C1 segment of cervical spinal cord (tissue), 14 donors: ENCODE measurements at places on chromosomes 16 and 17.

DNA sequence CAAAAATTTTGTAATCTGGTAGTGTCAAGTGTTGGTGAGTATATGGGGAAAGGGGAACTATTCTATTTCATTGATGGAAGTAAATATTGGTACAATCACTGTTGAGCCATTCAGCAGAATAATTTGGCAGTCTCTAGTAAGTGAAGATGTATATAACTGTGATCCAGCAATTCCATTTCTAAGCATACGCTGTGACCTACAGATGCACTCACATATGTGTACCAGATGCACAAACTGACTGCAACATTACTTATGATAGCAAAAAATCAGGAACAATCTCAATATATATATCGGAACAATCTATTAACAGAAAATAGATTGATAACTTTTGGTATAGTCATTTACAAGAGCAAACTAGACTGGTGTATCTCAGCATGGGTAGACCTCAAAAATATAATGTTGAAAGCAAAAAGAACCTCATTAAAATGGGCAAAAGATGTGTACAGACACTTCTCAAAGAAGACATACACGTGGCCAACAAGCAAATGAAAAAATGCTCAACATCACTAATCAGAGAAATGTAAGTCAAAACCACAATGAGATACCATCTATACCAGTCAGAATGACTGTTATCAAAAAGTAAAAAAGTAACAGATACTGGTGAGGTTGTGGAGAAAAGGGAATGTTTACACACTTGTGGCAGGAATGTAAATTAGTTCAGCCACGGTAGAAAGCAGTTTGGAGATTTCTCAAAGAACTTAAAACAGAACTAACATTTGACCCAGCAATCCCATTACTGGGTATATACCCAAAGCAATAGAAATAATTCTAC, 20.7 kb downstream of the ADAP2 start:
- no peak for DNase-seq

GRCh38 chr17:79125503-79125902, 50.9 kb downstream of the ENGASE start:
- DNase-seq, result no peak

DNA sequence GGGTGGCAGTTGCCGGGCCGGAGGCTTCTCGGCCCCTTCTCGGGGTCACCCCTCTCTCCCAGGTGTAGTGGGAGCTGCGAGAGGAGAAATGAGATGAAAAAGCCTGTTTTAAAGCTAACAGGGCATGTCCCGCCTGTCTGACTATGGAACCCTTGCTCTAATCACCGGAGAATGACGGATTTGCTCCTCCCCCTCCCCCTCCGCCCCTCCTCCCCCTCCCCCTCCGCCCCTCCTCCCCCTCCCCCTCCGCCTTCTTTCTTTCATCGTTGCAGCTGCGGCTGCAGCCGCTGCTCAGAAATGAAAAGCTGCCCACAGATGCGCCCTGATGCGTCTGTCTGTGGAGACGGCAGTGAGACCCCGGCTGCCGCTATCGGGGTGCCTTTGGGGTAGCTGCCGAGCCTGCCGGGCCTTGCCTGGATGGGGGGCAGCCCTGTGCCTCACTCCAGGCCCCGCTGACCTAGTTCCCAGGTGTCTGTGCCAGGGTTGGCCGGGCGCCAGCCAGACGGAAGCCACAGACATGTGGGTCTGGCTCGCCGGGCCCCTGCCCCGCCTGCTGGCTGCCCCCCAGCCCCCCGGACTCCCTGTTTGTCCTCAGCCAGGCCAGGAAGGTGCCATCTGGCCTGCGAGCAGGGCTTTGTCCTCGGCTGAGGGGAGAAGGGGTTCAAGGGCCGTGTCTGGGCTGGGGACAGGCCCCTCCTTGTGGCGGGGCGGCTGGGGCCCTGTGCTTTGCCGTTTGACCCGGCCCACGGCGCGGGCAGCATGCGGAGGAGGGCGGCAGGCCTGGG, 37.7 kb downstream of the GINS2 start:
- peak; percentile 69 for DNase-seq

DNA sequence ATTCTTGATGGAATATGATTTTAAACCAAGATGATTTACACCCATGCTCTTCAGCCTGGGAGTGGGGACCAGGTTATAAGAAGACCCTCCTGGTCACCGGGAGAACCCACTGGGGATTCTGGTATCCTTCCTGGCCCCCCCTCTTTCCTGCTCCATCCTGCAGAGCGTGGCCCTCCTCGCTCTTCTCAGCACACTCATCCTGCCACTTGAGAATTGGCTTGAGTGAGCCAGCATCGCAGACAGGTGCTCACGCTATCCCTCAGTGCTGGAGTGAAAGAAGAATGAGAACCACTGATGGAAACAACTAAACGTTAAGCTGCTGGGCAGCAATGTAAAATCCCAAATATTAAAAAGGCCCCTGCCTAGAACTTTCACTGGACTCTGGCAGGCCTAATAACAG, 98.0 kb downstream of the CYTH1 start:
- no peak for DNase-seq

DNA sequence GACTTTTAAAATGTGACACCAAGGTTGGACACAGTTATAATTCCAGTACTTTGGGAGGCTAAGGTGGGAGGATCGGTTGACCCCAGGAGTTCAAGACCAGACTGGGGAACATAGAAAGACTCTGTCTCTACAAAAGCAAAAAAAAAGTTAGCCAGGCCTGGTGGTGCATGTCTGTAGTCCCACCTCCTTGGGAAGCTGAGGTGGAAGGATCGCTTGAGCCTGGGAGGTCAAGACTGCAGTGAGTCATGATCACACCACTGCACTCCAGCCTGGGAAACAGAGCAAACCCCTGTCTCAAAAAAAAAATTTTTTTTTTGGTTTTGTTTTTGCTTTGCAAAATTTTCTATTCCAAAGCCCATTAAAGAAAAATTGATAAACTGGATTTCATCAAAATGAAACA, 281.4 kb downstream of the BCAS3 start:
- DNase-seq, result no peak

GRCh38 chr17:76994237-76994637, 126.0 kb downstream of the MGAT5B start:
- no peak for DNase-seq

- DNase-seq, result no peak
These were observed 37.8 kb downstream of the SEC14L1 start for GRCh38 chr17:77178563-77178962.

DNA sequence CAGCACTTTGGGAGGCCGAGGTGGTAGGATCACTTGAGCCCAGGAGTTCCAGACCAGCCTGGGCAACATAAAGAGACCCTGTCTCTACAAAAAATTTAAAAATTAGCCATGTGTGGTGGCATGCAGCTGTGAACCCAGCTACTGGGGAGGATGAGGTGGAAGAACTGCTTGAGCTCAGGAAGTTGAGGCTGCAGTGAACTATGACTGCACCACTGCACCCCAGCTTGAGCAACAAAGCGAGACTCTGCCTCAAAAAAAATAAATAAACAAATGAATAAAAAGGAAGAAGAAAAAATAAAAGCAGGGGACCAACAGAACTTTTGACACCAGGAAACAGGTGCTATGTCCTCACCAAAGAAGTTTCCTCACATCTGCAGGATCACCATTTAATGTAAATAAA, 14.2 kb downstream of the TERF2 start:
- DNase-seq, result no peak

DNA sequence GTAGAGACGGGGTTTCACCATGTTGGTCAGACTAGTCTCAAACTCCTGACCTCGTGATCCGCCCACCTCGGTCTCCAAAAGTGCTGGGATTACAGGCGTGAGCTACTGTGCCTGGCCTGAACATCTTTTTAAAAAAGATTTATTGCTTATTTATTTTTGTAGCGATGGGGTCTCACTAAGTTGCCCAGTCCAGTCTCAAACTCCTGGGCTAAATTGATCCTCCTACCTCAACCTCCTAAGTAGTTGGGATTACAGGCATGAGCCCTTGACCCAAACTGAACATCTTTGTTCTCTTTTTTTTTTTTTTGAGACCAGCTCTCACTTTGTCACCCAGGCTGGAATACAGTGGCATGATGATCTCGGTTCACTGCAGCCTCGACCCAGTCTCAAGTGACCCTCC, 27.5 kb downstream of the DDX19A start:
- no peak for DNase-seq

DNA sequence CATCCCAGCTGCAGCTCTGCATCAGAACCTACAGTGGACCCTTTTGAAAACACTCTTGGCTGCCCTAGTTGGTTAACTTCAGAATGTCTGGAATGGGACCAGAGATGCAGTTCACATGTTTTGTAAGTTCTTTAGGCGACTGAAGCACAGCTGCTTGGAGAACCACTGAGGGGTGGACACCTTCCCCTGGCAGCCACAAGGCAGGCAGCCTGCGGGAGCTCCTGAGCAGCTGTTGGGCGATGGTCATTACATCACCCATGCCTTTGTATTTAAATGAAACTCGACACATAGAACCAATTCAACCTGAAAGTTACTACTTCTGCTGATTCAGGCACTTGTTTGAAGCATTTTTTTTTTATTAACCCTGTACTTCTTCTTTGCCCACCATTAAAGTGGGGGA, 151.5 kb downstream of the LGALS9B start:
- no peak for DNase-seq

- DNase-seq, result no peak
These were observed 61.0 kb upstream of the RBBP6 start for GRCh38 chr16:24478401-24478800.

DNA sequence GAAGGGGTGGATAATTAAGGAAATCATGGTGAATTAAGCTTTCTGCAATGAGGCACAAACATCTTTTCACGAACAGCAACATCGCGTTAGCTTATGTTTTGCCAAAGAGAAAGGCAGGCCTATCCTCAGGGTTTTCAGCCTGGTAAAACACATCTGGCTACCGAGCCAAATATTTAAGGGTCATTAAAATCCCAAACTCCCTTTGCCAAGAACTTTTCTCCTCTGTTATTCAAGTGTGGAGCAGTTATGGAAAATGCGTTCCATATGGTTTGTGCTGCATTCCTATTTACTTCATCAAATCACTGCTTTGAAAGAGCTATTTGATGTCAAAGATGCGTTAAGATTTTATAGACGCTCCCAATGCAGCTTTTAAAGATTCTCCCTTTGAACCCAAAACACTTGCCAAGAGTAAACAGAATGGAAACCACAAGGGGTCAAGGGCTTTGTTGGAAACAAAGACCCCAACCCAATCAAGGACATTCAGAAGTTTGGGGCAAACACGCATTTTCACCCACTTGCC, 308.3 kb upstream of the CDH5 start:
- no peak for DNase-seq

GRCh38 chr16:87850009-87851006, 19.0 kb downstream of the SLC7A5 start:
- peak; percentile 48 for DNase-seq

DNA sequence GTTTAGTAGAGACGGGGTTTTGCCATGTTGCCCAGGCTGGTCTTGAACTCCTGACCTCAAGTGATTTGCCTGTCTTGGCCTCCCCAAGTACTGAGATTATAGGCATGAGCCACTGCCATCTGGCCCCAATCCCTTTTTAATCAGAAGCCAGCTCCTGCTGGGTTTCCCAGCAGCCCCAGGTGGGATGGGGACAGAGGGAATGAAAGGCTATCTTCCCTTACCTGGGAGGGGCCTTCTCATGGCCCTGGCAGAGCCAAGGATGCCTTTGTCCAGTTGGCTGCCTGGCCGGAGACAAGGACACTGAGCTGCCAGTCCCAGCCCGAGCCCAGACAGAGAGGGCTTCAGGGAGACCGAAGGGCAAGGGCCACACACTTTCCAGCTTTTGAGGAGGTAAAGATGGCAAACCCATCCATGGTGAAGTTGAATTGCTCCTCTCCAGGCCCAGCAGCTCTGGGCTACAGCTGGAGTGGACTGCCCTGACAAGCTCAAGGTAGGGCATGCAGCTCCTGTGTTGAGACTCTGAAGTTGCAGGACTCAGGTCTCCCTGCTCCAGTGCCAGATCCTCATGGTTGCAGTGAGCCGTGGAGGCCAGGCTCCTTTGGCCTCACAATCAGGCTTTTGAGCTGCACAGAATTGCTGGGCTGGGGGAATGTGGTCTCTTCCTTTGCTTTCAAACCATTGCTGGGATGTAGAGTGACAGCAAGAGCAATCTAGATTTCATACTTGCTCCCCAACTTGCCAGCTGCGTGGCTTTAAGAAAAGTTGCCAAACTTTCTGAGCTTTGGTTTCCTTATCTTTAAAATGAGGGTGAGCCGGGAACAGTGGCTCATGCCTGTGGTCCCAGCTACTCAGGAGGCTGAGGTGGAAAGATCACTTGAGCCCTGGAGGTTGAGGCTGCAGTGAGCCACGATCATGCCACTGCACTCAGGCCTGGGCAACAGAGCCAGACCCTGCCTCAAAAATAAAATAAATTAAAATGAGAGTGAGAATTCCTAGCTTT, 44.5 kb upstream of the IL34 start:
- no peak for DNase-seq

DNA sequence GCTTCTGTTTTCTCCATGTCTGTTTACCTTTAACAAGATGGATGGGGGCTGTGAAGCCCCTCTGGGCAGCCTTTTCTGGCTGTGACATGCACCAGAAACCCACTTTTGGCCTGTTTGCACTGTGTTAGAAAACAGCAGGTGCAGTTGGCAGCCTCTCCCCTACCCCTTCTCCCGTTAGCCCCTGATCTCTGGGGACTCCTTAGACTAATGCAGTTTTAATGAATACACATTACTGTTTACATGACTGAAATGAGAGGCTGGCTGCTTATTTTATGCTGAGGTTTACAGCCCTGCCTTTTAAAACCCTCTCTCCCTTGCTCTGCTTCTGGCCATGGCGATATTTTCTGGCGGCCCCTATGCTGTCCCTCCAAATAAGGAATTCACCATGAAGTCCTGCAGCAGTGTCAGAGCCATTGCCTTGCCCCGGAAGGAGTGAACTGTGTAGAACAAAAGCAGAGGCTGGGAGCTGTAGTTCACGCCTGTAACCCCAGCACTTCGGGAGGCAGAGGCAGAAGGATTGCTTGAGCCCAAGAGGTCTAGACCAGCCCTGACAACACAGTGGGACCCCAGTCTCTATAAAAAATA, 79.3 kb downstream of the PRKCB start:
- no peak for DNase-seq

DNA sequence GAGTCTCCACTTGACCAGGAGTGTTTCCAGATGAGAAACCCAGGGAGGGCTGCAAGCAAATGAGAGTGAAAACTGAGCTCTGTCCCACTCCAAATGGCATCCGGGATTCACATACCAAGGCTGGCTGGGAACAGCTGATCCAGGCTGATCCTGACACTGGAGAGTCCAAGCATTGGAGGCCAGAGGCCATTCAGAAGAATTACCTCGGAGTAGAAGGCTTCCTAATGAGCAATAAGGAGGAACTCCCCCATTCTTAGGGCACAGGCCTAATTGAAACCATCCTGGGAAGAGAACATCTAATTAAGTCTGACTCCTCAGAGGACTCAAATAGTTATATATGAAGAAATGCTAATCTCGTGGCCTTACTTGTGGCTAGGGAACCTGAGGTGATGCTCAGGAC, 142.8 kb downstream of the PRKCA start:
- DNase-seq, result no peak

DNA sequence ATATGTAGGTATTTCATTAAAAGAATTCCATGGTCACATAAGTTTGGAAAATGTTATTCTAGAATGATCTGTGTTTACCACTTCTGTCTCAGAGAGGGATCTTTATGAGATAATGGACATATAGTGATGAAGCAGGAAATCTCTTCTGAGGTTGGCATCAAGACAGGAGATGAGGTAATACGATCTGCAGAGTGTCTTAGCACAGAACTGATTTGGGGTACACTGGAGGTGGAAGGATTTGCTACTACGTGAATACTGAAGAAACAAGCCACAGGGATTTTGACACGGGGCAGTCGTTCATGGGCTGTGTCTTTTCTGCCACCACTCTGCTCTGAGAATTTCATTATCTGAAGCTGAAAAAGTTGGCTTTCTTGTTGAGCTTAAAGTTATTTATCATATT, 5.5 kb downstream of the CBFB start:
- no peak for DNase-seq
